Fibroblast of skin of left quadriceps (primary cell): ENCODE measurements at places on chromosomes 13 and 19.

GRCh38 chr13:48892688-48893075 is 83.0 kb upstream of the FNDC3A start:
- no peak for DNase-seq

GRCh38 chr13:104411141-104411765 is 1345.0 kb upstream of the SLC10A2 start:
- DNase-seq: no peak

DNA sequence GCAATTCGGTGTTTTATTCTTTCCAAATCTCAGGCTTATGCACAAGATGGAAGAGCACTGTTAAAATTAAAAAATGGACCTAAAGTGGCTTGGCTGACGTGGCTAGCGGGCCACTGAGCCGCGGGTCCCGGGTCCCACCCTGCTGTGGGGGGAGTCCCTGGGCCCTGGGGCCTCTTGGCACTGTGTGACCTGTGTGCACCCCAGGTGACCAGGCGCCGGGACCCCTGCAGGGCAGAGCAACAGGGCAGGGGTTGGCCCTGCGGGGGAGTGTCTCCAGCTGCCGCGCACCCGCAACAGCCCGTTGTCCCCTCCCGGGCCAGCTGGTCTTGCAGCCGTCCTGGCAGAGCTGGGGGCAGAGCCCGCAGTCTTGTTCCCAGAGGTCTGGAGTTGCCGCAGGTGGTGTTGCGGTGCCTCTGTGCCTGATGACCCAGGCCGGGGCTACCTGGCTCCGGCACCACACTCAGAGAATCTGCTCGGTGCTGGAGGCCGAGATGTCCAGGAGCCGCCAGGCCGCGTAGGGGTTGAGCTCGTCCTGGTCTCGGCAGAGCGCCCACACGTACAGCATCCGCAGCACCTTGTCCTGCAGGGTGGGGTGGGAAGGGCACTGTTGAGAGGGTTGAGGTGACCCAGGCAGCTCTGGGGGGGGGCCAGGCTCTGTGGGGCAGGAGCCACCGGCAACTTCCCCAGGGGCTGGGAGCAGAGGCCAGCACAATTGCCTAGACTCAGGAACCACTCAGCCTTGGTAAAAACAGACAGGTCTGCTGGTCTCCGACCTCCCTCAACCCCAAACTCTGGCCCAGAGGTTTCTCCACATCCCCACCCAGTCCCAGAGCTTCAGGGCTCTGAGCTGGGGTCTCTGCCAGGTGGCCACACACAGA is 1.0 kb upstream of the CTXN1 start:
- DNase-seq: no peak

GRCh38 chr19:45496349-45496953 is 396 bp downstream of the RTN2 start:
- no peak for DNase-seq

DNA sequence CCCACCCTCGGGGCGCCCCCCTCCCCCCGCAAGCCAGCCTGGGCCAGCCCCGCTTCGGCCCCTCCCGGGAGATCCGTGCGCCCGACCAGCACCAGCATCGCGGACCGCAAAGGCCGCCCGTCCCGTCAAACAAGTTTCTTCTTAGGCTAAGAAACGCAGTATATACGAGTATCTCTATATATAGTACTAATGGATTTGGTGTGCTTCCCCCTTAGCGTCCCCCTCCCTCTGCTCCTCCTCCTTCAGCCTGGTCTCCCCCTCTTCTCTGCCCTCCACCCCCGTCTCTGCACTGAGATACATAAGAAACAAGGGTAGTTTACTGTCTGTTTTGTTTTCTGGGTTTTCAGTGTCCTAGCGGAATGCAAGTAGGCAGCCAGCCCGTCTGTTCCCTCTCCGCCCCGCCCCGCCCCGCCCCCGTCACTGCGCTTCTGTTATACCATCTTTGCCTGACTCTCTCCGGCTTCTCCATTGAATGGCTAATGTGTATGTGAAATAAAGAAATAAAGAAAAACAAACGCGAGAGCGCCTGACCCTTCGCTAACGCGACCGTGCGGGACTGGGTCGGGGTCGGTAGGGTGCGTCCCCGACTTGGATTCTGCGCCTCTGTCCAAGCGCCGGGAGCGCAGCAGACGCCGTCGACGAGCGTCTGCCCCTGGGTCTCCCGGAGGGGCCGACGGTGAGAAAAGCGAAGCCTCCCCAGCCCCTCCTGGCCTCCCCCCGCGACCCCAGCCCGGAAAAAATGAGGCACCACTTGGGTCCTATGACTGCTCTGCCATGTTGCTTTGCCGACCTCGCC is 4.2 kb downstream of the LYL1 start:
- no peak for DNase-seq

DNA sequence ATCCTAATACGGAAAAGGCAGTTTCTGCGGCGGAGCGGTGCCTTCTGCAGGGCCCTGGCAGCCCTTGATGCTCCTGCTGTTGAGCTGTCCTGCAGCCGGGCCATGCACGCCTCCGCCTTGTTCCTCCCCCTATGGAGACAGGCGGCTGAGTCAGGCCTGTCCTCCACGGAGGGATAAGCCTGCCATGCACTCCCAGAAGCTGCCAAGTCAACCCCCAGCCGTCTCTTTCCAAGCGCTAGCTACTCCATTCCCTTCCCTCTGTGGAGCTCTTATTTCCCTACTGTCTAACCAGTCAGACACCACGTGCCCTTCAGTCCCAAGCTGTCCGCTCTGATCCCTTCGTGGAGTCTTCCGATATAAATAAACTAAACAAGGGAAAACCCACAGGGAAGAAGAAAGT is 197.0 kb downstream of the COL4A1 start:
- DNase-seq: peak; percentile 62

GRCh38 chr19:5050905-5051304 is 82.0 kb downstream of the KDM4B start:
- DNase-seq: no peak

GRCh38 chr13:98773921-98774320 is 21.4 kb upstream of the SLC15A1 start:
- no peak for DNase-seq

DNA sequence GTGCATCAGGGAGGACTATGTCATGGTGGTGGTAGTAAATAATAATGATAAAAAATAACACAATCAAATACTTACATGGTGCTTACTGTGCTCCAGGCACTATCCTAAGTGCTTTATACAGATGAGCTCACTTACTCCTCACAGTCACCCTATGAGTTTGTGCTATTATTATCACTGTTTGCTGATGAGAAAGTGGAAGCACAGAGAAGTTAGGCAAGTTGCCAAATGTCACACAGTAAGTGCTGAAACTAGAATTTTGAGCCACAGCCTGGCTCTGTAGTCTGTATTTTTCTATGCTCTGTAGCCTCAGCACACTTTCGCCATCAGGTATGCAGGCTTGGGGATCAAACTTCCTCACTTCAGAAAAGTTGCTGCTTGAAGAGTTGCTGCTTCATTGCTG is 46.6 kb downstream of the HTR2A start:
- no peak for DNase-seq

DNA sequence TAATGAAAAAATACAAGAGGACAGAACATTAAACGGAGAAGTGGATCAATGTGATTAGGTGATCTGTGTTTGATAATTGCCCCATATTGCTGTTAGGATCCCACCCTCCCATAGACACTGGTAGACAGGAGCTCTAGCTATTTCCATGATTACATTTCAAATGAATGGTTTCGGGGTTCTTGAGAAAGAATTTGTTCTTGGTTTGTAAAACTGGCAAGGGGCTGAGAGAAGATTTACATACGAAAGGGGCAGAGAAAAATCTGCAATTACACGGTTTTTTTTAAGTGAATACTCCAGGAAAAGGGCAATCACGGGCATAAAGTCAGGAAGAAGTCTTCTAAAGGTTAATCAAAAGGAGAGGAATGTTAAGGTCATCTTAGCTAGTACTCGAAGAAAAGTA is 2125.7 kb upstream of the PCDH20 start:
- no peak for DNase-seq

DNA sequence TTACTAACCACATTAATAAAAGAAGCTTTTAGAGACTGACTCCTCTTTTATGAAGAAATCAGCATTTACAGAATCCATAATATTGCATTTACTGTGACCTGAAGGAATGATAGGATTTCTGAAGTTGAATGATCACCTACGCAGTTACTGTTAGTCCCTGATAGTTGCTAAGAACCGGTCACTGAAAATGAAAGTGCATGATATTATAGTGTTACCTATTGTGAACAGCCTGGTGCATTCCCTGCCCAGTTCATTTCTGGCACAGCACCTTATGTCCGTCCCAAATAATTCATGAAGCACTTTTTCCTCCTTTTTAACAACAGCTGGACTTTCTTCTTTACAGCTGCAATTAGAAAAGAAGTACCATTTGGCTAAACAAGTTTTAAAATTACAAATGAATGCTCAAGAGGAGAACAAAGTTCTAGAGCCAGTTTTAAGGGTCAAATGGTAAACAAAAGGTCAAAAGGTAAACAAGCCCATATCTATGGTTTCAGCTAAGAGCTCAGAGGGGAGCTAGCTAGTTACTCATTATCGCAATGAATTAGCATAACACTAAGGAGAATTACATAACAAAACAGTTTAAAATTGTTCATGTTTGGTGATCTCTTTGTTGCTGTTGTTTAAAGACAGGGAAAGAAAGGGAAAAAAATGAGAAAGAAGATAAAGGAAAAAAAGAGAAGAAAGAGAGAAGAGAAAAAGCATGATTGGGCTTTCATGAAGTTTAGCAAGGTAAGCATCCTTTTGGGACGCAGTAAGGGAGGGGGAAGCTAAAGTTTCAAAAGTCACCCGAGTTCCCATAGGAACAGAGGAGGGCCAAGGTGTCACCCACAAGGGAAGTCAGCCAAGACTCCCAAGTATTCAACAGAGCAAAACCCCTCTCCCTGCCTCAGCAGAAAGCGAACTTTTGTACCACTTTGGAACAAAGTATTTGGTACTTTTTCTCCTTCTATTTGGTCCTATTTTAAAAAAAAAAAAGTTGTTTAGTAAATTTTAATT is 50.2 kb downstream of the FLT3 start:
- DNase-seq: no peak

DNA sequence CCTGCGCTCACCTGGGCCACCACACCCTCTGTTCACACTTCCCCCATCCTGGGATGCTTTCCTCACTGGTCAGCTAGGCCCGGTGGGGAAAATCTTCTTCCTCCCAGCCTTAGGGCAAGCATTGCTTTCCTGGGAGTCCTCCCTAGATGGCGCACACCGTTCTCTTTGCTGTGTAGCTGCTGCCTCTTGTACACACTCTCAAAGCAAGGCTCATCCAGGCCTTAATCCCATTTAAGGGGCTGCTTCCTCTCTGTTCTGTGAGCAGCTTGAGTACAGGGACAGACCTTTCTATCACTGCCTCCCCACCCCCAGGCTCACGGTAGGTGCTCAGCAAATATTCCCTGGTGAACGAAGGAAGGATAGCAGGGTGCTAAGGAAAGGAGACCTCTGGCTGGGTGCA is 11.1 kb downstream of the SLC7A10 start:
- DNase-seq: no peak

GRCh38 chr19:56942756-56943155 is 102.2 kb upstream of the PEG3 start:
- DNase-seq: no peak

GRCh38 chr13:20728579-20729311 is 25.2 kb downstream of the IL17D start:
- no peak for DNase-seq

GRCh38 chr13:100382785-100383184 is 205.8 kb downstream of the GGACT start:
- DNase-seq: peak; percentile 21

GRCh38 chr13:109769275-109769674 is 17.1 kb downstream of the IRS2 start:
- no peak for DNase-seq

- DNase-seq: peak; percentile 67
Measured at GRCh38 chr13:44237276-44237767, 136.3 kb upstream of the SERP2 start.

DNA sequence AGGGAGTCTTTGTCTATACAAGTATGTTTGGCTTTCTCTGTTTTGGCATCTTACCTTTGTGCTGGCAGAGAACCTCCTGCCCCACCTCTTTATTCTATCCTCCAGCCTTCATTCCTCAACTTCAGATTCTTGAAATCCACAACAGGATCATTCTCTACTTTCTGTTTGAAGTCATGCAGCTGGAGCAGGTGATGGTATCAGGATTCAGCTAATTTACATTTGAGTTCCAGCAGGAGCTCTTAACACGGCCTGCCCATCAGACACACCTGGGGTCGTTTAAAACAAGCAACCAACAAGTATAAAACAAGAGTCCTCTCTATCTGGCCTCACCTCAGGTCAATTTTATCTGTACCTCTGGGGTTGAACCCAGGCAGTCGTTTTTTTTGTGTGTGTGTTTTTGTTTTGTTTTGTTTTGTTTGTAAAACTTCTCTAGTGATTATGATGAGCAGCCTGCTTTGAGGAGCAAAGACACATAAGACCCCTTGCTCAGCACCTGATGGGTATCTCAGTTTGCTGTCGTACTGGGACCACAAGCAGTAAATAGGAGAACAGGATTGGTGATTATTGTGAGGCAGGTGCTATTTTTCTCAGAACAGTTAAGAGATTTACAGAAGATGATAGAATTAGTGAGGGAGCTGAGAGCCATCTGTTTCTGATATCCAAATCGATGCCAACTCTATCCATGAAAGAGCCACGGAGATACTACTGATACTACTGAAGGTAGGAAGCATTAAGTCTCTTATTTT is 78.4 kb downstream of the GPC6 start:
- no peak for DNase-seq

- no peak for DNase-seq
Measured at GRCh38 chr19:6970021-6970420, 51.2 kb downstream of the MBD3L2B start.

- DNase-seq: no peak
Measured at GRCh38 chr13:112619730-112620631, 32.0 kb upstream of the TUBGCP3 start.

DNA sequence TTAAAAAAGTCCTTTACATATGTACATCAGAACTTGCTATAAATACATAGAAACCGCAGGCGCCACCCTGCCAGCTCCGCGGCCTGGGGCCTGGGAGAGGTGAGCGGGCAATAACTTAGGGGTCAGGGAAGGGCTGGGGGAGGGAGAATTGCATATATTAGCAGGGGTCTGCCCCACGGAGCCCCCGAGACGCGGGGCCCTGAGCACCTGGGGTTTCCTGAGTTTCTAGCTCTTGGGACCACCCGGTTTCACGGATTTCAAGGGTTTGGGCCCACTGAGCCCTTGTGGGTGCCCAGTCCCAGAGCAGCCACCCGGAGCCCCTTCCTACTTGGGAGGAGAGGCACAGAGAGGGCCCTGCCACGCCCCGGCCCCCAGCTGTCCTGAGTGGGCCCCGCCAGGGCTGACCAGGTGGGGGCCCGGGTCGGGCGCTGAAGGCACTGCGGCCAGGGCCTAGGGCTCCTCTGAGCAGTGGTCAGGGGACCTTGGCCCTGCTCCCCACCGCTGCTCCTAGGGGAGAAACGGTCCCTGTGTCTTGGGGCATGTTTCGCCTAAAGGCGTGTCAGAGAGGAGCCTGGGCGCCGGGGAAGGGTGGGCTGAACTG is 4.0 kb downstream of the GPX4 start:
- DNase-seq: no peak

GRCh38 chr13:79384022-79384610 is 21.9 kb downstream of the RBM26 start:
- DNase-seq: no peak

- DNase-seq: no peak
Measured at GRCh38 chr19:10760273-10760944, 42.5 kb downstream of the DNM2 start.
